ENCODE measurements at places on chromosomes 6 and 20.

- peak; percentile 7 for DNase-seq
Measured at GRCh38 chr6:45156075-45156474, 172.1 kb upstream of the RUNX2 start.

DNA sequence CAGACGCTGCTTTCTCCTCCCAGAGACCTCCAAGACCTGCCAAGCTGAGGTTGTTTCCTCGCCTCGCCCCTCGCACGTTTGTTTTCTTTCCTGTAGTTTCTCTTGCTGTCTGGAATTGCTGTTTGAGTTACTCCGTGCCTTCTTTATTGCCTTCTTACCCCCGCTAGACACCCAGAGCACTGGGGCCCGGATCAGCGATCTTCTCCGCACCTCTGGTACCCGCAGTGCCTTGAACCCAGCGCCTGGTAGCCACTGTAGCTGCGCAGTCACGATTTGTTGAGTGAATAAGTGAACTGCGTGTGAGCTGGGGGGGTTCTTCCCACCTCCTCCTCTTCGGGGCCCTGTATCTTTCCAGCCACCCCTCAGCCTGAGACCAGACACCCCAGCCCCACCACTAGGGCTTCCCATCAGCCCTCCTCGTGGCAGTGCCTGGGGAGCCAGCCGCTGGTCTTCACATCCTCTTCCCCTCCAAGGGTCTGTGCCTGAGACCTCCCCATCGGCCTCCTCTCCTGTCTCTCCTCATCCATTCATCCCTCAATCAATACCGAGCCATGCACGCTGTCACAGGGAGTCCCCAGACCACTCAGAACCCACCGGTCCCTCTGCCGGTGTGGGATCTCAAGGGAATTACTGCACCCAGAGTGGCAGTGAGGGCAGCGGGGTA is 849 bp upstream of the BMP7 start:
- no peak for DNase-seq

- no peak for DNase-seq
Measured at GRCh38 chr20:39627765-39628164, 665.6 kb downstream of the DHX35 start.

GRCh38 chr6:112927641-112928320 is 580.7 kb downstream of the RFPL4B start:
- no peak for DNase-seq

DNA sequence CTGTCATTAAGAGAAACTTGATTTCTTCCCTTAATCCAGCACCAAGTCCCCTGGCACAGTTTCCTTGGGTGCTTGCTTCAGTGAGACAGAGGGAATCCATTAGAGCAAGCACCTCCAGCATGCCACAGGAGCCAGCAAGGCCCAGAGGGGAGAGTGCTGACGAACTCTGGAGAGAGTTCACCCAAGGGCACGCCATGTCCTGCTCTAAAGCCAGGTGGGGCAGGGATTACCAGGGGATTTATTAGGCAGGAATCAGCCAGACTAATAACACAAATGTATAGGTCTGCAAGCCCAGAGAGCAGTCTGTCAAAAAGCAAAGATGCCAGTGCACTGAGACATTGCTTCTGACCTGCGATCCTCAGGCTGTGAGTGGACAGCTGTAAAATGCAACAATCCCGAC is 155.4 kb upstream of the SYNDIG1 start:
- no peak for DNase-seq

- peak; percentile 61 for DNase-seq
Measured at GRCh38 chr6:170289951-170290295, 955 bp downstream of the DLL1 start.

DNA sequence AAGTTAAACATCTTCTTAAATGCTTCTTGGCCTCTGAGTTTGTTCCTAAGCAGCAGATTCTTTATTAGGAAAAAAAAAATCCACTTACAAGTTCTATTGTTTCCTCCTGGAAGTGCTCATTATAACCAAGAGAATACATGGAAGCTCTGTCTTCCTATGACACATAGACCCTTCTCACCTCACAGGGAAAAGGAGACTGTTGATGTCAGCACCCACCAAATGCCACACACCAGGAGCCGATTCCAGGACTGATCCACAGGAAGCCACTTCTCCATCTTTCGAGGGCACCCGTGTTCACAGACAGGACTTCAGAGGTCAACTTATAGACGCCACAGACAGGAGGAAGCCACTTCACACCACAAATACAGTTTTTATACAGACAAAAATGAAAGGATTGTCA is 13.4 kb upstream of the BNIP5 start:
- no peak for DNase-seq

- DNase-seq, result peak; percentile 32
Measured at GRCh38 chr6:90184334-90185298, 112.0 kb downstream of the BACH2 start.

GRCh38 chr20:757506-757905 is 10.8 kb downstream of the SLC52A3 start:
- DNase-seq, result no peak

- DNase-seq, result no peak
Measured at GRCh38 chr6:19968201-19968600, 131.0 kb downstream of the ID4 start.

DNA sequence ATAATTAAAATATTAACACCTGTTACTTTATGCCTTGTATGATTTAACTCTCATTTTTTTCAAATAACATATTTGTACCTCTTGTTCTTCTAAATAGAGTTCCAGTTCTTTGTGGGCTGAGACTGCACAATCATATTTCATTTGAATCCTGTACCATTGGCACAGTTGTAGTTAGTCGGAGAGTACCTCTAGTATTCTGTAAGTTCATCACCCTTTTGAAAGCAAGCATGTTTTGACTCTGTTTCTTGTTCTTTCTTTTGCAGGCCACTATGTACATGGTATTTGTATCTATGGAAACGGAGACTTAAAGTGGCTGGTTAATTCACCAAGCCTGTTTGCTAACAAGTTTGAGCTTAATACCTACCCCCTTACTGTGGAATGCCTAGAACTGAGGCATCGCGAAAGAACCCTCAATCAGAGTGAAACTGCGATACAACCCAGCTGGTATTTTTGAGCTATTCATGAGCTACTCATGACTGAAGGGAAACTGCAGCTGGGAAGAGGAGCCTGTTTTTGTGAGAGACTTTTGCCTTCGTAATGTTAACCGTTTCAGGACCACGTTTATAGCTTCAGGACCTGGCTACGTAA is 68.2 kb downstream of the C6orf52 start:
- DNase-seq, result no peak

DNA sequence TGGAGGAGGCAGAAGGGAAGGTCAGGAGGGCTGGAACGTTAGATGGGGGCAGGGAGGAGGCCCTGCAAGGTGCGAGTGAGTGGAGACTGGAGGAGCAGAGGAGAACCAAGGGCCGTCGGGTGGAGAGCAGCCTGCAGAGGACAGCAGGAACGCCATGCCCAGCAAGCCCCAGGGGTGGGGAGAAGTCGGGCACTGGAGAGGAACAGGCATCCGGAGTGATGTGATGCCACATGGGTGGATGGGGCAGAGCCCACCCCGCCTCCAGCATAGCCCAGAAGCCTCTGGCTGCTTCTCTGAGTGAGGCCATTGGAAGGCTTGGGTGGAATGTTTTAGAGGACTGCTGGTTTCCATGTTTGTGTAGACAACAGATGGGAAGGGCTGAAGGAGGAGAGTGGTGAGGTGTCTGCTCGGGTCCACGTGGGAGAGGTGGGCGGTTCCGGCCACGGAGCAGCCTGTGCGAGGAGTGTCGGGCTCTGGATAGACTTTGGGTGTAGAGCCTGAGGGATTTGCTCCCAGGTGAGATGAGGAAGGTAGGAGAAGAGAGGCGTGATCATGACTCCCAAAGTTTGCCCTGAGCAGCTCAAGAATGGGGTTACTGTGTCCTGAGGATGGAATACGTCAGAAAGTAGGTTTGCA is 221.4 kb downstream of the SMOC2 start:
- no peak for DNase-seq

- DNase-seq, result no peak
Measured at GRCh38 chr6:146666909-146667308, 68.1 kb downstream of the ADGB start.

DNA sequence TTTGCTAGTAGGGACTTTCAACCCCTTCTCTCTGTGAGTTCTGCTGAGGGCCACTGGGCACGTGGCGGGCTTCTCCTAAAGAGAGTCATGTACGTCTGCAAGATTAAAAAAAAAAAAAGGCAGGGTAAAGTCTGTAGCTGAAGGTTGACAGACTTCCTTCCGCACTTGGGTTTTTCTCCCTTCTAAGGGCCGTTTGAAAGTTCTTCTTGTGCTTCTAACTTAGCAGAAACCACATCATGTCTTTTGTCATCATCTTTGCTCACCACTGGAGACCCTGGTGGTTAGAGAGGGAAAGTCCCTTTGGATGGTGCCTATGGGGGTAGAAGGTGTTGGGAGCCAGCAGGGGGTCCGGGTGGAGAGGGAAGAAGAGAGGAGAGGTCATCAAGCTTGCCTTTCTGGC is 31.4 kb downstream of the PRDM1 start:
- no peak for DNase-seq

GRCh38 chr6:6803180-6803977 is 214.9 kb downstream of the LY86 start:
- DNase-seq, result peak; percentile 26

DNA sequence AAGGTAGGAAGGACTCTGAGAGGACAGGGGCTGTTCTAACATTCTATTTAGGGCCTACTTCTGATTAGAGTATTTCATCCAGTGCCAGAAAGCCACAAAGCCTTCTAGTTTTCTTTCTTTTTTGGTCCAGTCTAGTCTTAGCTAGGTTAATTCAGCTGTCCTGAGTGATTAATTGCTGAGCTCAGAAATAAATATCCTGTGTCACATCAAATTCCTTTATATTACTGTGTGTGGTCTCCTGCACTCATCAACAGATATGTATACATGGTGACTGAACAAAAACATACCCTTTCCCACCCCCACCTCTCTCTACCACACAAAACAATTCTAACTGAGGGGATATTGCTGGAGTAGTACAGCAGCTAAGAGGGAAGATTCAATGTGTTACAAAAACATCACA is 601.5 kb upstream of the NRSN1 start:
- DNase-seq, result no peak

DNA sequence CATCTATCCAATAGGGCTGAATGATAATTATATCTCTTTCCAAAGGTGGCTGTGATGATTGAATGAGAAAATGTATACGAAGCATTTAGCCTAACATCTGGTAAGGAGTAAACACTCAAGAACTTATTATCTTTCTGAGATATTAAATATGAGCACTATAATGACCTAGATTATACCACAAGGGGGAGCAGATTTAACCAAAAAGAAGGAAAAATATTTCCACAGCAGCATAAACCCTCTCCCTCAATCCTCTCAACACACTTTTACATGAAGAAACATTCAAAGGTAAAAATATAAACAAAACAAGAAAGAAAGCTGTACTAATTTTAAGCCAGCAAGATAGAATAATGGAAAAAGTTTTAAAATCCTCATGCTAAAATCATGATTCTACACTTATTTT is 68.4 kb downstream of the SHPRH start:
- peak; percentile 15 for DNase-seq

DNA sequence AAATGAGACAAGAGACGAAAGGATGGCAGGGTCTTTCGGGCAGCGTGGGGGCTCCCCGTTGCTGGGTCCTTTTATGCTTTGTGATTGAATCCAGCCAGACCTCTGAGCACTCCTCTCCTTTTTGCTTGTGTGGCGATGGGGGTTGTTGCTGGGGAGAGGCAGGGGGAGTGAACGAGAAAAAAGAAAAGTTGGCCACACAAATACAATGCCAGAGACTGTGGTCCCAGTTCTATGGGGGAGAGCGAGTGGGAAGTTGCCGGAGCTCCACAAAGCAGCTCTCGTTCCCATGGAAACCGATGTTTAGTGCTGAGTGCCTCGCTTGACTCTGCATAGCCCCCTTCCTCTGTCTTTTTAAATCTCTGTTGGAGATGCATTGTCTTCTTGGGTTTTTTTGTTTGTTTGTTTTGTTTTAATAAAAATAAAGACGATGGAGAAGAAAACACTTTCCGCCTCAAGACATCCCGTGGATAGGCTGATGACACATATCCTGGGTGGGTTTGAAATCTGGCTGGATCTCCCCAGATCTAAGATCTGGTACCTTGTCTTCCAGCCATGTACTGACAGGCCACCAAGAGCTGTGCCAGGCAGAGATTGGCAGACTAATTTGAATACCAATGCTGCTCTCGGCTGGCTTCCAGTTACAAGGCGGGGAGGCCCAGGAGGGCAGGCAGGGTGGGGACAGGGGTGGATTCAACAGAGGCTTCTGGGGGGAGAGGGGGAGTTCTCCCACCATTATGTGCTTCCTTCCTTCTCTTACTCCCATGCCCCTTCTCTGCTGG is 529.3 kb downstream of the QKI start:
- no peak for DNase-seq

DNA sequence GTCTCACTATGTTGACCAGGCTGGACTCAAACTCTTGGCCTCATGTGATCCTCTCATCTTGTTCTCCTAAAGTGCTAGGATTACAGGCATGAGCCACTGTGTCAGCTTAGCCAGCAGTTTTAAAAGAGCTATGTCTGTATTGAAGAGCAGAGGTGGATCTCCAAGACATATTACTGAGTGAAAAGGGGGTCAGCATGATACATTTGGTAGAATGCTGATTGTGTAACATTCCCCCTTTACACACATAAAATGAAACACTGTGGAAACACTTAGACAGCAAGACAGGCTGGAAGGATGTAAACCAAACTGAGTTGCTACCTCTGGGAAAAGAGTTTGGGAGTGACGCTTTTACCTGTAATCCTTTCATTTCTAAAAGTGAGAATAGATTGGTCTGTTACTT is 1.7 kb upstream of the RIPOR3 start:
- DNase-seq, result no peak

GRCh38 chr20:63028461-63028921 is 21.7 kb upstream of the BHLHE23 start:
- DNase-seq, result no peak

- DNase-seq, result no peak
Measured at GRCh38 chr20:33280000-33280680, 2.9 kb upstream of the BPIFB1 start.

GRCh38 chr6:130680116-130680515 is 147.1 kb upstream of the SMLR1 start:
- DNase-seq, result no peak

DNA sequence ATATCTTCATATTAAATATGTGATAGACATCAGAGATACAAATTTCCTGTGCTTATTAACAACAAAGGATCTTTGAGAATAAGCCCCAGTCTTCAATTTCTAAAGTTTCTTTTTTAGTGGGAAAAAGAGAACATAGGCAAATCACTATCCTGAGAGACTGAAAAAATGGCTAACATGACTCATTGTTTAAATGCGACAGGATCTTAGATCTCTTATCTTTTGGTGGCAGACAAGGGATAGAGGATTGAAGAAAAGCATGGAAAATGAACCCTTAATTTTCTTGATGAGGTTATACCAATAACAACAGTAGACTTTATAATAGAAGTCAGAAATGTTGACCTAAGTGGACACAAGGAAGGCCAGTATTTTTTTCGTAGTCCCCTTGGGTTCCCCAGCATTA is 178.6 kb upstream of the MAP3K7 start:
- DNase-seq, result peak; percentile 67

- DNase-seq, result no peak
Measured at GRCh38 chr20:2405693-2406065, 25.0 kb downstream of the TGM6 start.

- peak; percentile 40 for DNase-seq
Measured at GRCh38 chr6:38517005-38517404, 122.7 kb downstream of the BTBD9 start.
